Choroid plexus epithelial cell (primary cell): ENCODE measurements at places on chromosomes 12 and 14.

DNA sequence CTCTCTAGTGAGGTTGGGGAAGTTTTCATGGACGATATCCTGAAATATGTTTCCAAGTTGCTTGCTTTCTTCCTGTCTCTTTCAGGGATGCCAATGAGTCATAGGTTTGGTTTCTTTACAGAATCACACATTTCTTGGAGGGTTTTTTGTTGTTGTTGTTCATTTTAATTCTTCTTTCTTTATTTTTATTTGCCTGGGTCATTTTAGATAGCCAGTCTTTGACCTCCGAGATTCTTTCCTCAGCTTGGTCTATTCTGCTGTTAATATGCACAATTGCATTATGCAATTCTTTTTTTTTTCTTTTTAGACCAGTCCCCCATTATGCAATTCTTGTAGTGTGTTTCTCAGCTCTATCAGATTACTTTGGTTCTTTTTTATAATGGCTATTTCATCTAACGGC is 338.9 kb downstream of the AEBP2 start:
- peak; percentile 53 for DNase-seq

GRCh38 chr12:84772281-84772680 is 140.3 kb downstream of the SLC6A15 start:
- peak; percentile 22 for DNase-seq

- DNase-seq = no peak
Measured at GRCh38 chr12:13379531-13380188, 183.1 kb downstream of the EMP1 start.

DNA sequence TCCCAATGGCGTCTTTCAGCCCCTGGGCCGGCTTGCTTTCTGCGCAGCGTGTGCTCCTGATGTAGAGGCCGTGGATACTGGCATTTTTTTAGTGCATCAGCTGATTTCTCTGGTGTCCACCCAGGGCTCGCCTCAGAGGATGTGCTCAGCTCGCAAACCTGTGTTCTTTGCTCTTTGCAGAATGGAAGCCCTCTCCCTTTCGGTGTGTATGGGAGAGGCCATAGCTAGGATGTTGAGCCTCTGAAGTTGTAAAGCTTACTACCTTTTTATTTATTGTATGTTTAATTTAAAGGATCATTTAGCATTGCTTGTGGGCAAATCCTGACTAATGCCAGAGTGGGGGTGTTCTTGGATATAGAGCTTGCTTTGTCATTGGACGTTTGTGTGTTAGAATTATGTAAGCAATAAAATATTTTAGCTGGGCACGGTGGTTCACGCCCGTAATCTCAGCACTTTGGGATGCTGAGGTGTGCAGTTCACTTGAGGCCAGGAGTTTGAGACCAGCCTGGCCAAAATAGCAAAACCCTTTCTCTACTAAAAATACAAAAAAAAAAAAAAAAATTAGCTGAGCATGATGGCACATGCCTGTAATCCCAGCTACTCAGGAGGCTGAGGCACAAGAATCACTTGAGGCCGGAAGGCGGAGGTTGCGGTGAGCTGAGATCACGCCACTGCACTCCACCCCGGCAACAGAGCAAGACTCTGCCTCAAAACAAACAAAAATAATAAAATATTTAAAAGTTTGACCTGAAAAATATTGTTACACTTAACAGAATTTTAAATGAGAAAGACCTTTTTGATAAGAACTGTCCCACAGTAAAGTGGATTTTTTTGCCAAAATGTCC is 52.6 kb upstream of the MMP17 start:
- no peak for DNase-seq

GRCh38 chr12:111174251-111174960 is 194.5 kb downstream of the PHETA1 start:
- no peak for DNase-seq

GRCh38 chr14:68199554-68200151 is 380.1 kb downstream of the RAD51B start:
- DNase-seq = peak; percentile 79

DNA sequence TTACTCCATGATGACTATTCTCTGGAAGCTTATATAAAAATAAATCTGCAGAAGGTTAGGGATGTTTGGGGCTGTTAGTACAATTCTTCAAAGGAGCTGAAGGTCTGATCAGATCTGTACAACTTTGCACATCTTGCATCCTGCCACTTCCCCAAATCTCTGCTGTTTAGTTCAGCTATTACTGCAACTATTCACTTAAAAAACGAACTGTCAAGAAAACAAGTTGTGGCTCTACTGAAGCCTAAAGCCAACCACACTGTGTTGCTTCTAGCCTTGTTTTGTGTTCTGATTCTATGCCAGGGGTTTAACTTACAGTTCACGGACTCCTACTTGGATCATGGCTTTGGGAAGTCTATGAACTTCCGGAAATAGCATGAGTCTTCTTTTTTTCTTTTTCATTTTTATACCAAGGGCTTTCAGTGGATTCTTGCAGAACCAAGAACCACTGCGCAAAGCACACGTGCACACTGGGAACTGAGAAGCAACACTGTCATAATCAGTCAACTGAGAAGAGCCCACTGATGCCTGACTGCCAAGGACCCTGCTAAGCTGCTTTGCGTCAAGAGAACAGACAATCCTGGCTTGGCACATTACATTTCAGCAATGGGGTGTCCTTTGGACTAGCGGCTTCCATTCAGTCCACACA is 66.3 kb upstream of the EEA1 start:
- DNase-seq = no peak

DNA sequence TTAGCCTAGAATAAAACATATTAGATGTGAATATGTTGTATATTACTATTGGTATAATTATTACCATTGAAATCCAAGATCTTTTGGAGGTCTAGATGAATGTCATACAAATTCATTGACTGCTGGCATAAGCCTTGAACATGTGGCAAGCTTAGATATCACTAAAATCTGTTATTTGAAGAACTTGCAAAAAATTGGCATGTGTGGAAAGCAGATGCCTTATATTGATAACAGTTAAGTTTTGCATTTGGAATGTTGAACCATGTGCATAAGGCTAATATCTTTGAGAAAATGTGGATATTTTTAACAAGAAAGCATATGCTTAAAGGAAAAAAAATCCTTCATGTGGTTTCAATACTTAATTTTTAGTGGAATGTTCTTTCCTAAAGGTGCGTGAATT is 203.6 kb upstream of the PRICKLE1 start:
- DNase-seq = no peak

GRCh38 chr14:30608533-30609006 is 13.5 kb upstream of the SCFD1 start:
- peak; percentile 58 for DNase-seq

DNA sequence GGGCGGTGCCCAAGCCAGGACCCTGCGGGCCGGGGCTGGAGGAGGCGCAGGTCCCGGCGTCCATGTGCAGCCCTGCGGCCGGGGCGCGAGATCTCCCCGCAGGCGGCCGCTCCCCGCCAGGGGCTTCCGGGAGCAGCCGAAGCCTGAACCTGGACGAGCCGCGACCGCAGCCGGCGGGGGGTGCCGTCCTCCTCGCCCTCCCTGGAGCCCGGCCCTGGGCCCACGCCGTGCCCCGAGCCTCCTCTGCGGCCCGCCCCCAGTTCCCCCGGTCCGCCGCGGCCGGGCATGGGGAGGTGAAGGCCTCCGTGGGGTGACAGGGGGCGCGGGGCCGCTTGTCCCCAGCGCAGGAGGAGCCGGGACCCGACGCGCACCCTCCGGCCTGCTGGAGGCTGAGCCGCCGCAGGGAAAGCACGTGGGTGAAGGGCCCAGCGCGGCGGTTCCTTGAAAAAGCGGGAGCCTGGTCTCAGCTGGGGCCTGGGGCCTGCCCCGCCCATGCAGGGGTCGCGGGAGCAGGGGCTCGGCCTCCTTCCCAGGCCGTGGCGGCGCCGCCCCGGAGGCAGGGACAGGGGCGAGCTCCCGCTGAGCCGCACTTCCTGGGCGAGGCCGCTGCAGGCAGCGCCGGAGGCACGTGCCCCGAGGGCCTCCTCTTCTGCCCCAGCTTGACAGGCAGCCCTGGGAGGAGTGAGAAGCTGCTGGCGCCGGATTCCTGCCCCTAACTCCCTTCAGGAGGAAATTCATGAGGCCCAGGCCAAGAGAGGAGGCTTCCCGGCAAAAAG is 55.6 kb upstream of the PPP2R5C start:
- DNase-seq = peak; percentile 74

DNA sequence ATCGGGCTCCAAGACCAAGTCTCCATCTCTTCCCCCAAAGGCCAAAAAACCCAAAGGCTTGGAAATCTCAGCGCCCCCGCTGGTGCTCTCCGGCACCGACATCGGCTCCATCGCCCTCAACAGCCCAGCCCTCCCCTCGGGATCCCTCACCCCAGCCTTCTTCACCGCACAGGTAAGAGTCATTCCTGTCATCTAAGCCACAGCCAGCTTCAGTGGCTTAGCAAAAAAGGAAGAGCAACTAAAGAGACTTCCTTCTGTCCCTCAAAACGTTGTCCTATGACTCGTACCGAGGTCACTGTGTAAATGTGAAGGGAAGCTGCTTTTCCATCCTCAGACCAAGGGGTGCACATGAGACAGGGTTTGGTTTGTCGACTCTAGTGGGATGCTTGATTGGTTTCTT is 53.4 kb downstream of the ELK3 start:
- no peak for DNase-seq

DNA sequence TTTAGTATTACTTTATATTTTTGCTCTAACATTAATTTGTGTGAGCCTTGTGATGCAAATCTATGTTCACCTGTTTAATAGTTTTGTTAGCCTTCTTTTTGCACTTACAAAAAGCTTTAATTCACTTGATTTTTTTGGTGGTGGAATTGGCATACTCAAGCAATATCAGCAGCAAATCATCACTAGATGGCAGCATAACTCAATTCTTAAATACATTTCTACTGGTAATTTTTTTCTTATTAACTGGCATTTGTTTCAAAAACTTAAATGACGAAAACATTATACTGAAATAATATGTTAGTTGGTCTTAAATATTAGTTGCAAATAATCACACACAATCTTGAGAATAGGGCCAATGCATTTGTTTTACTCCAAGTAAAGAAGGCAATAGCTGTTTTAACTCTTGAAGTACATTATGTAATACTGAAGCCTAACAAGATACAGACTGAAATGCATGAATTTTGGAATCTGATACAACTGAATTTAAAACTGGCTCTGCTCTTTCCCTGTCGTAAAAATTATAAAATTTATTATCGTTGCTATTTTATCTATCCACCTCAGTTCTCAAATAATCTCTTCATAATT is 151.5 kb downstream of the ATXN7L3B start:
- DNase-seq = peak; percentile 84

DNA sequence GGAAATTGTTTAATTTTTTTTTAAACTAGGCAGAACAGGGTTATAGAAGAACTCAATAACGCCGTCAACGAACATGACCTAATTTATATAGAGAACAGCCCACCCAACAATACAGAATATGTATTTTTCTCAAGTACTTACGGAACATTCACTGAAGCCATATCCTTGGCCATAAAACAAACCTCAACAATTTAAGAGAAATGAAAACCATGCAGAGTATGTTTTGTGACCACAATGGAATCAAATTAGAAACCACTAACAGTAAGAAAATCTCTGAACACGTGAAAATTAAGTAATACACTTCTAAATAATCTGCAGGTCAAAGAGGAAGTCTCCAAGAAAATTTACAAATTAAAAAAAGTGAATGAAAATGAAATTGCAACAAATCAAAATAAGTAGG is 9.4 kb downstream of the SART3 start:
- DNase-seq = peak; percentile 88

DNA sequence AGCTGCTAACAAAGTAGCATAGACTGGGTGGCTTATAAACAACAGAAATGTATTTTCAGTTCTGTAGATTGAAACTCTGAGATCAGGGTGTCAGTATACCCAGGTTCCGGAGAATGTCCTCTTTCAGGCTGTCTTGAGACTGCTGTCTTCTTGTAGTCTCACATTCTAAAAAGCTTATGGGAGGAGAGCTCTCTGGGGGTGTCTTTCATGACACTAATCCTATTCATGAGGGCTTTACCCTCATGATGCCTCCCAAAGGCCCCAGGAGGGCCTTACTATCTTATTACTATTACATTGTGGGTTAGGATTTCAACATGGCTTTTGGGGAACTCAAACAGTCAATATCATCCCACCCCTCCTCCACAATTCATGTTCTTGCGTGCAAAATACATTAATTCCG is 94.3 kb downstream of the AEBP2 start:
- no peak for DNase-seq
